ENCODE measurements at places on chromosomes 13 and 19.

DNA sequence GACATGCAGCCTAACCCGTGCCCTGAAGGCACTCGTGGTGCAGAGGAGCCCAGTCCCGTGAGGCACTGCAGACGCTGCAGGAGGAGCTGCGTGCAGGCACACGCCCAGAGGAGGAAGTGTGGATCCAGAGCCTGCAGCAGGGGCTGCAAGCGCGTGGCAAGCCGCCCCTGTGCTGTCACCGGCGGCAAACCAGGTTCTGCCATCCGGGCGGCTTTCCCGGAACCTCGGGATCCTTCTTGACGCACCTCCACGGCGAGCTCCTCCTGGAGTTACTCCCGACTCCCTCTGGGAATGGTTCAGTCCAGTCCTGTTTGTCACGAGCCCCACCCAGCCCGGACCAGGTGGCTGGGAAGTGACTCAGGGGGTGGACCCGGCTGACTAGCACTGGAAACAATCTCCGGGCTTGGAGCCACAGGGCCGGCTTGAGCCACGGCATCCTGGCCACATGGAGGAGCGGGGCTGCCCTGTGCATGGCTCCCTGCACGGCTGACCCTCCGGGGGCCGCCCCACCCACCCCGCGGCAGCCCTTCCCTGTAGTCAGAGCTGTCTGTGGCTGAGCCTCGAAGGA is 10.2 kb downstream of the DPP9 start:
- DNase-seq: no peak

- no peak for DNase-seq
Observed at GRCh38 chr13:39663508-39663907, 8.0 kb downstream of the COG6 start.

- DNase-seq: no peak
Observed at GRCh38 chr19:34409189-34410164, 5.3 kb downstream of the PDCD2L start.

GRCh38 chr13:99717959-99718674 is 216.8 kb downstream of the TM9SF2 start:
- no peak for DNase-seq

DNA sequence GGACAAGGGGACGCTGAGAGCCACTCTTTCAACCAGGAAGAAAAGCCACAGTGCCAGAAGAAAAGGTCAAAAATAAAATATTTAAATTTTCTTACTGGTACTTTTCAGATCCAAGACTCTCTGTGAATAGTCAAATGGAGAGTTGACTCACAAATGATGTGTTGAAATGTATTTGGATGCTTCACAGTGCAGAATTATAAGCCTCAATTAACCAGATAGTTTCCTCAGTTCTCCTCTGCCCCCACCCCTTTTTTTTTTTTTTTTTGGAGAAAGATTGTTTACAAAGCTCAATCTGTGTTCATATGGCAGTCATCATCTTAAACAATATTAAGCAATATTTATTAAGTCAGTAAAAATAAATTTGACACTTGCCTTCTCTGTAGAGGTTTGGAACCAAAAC is 470.8 kb downstream of the FGF9 start:
- no peak for DNase-seq

GRCh38 chr19:30023330-30023729 is 81.3 kb downstream of the URI1 start:
- DNase-seq: no peak

DNA sequence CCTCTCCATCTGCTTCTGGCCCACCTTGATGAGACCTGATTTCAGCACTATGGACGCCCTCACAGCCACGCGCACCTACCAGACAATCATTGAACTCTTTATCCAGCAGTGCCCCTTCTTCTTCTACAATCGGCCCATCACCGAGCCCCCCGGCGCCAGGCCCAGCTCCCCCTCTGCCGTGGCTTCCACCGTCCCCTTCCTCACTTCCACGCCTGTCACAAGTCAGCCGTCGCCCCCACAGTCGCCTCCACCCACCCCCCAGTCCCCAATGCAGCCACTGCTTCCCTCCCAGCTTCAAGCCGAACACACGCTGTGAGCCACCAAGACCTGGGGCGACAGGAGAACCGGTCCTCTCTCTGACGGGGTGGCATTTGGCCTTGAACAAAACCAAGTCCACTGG is 19.3 kb upstream of the NPAS1 start:
- no peak for DNase-seq

- no peak for DNase-seq
Observed at GRCh38 chr13:26424181-26424580, 133.3 kb upstream of the WASF3 start.

GRCh38 chr19:31100206-31100590 is 249.0 kb downstream of the TSHZ3 start:
- no peak for DNase-seq

- no peak for DNase-seq
Observed at GRCh38 chr13:103607995-103608394, 541.8 kb upstream of the SLC10A2 start.

DNA sequence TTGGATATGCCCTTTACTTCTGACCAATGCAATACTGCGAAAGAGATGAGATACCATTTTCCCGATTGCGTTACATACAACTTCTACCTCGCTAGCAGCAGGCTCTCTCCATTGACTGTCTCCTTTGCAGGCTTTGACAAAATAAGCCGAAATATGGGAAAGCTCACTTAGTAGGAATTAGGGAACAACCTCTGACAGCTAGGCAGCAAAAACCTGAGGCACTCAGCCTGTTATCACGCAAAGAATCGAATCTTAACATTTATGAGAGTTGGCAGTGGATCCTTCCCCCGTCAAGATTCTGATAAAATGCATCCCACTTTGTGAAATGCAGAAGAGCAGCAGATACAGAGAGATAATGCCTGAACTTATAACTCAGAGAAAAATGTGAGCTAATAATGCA is 1379.5 kb upstream of the PCDH9 start:
- DNase-seq: no peak

- no peak for DNase-seq
Observed at GRCh38 chr13:30026909-30027308, 176.5 kb upstream of the UBL3 start.

DNA sequence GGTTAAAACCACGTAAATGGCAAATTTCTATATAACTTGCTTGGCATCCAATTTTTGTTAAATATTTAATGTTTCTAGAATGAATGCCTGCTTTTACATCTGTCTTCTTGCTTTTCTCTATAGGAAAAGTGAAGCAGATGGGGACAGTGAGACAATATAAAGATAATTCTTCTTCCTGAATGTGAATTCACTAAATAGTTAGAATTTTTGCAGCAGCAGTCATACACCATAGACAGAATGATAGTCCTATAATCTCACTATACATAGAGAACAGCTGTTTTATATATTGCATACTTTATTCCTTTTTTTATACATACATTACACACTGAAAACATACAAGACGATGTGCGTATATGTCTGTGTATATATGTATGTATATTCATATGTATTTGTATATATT is 1127.3 kb downstream of the PCDH9 start:
- DNase-seq: no peak

- DNase-seq: no peak
Observed at GRCh38 chr13:91058066-91058465, 289.4 kb upstream of the MIR17HG start.

- no peak for DNase-seq
Observed at GRCh38 chr19:19040417-19040816, 7.0 kb downstream of the ARMC6 start.

- no peak for DNase-seq
Observed at GRCh38 chr13:33927315-33927714, 109.4 kb downstream of the RFC3 start.

GRCh38 chr19:16436780-16437332 is 34.9 kb downstream of the EPS15L1 start:
- no peak for DNase-seq

DNA sequence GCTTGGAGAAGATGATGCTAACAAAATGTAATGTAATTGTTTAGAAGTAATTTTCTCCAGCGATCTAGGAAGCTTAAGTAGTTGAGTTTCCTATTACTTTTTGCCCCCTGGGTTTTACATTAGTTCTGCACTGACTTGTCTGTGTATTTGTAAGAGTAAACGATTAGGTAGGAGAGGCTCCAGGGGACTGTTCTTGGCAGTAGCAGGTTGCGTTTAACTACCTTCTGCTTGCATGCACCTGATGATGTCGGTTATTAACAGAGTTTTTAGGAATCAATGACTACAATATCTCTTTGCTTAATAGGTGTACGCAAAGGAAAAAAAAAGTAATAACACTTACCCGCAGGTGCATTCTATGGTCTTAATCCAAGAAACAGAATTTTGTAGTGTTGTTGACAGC is 18.3 kb upstream of the UGGT2 start:
- DNase-seq: no peak

DNA sequence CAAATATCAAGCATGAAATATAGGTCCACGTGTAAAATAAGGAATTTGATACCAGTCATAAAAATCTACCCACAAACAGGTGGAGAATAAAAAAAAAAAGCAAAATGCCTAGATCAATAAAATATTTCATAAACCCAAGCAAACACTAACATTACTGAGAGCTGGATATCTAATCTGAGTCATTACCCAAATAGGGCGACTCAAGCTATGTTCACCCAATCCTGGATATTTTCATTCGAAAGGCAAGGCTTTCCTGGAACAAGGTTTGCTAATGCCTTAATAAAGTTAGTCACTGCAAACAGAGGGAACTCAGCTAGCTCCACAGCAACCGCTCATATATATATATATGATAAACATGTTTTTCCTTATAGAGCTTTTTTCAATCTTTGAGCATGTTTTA is 33.5 kb upstream of the TM9SF2 start:
- no peak for DNase-seq

- DNase-seq: no peak
Observed at GRCh38 chr19:45881082-45881908, 4.6 kb downstream of the IRF2BP1 start.

DNA sequence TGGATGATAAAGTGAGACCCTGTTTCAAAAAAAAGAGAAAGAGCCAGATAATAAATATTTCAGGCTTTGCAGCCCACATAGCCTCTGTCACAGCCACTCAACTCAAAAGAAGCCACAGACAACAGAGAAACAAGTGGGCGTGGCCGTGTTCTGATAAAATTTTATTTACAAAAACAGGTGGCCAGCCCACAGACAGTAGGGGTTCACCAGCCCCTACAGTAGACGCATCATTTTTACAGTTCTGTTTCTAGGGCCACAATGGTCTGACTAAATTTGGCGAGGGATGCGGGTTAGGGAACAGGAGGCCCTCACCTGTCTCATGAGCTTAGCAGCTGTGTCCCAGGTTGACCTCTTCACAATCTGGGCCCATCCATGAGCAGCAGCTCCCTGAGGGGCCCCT is 59.5 kb downstream of the ARHGEF18 start:
- DNase-seq: no peak

DNA sequence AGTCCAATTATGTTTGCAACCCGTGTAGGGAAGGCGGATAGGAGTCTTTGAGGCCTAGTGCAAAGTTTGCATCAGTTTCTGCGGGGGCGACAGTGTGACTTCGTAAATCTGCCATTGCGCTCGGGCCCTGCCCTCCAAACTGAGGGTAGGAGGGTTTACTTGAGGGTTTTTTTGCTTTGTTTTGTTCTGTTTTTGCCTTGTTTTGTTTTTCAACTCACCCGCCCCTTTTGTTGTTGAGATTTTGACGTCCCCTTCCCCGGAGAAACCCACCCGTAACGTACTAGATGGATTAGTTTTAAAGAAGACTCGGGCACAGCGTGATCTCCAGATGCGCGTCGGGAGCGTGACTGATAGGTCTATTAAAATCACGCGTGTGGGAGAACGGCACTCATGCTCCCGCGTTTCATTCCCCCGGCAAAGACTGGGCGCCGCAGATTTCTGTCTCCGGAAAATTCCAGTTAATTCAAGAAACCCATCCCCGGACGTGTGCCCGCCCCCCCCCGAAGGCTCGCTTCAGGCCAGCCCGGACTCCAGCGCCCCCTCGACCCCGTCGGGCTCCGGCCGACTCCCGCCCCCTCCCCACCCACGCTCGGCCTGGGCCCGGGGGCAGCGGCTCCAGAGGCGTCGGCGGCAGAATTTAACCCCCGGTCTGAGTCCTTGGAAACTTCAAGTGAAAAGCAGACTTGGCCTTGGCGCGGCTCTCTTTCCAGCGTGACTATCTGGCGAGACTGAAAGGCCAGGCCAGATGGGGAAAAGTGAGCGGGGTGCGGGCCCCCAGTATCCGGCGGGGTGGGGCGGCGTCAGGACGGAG is 5.0 kb downstream of the SOX1 start:
- DNase-seq: no peak

GRCh38 chr13:73873940-73874830 is 260.0 kb downstream of the KLF12 start:
- no peak for DNase-seq

DNA sequence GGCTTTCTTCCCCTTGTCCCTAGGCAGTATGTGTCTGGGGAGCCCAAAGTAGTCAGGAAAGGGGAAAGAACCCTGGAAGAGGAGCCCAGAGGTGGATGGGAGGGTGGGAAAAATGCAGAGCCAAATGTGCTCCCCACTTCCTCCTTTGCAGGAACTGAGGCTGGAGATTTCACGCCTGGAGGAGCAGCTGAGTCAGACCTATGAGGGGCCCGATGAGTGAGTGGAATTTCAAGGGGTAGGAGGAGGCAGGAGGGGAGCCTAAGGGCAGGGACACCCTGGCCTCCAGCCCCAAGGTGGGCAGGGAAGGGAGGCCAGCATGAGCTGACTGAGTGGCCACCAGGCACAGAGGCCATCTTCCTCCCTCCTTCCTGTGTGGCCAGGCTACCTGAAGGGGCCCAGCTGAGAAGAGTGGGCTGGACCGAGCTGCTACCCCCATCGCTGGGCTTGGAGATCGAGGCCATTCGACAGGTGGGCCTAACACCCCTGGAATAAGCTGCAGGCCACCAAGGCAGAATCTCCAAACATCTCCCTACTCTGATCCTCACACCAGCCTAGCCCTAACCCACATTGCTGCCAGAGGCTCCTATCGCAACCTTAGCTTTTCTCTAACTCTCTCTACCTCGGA is 14.3 kb downstream of the PTH2 start:
- DNase-seq: no peak

DNA sequence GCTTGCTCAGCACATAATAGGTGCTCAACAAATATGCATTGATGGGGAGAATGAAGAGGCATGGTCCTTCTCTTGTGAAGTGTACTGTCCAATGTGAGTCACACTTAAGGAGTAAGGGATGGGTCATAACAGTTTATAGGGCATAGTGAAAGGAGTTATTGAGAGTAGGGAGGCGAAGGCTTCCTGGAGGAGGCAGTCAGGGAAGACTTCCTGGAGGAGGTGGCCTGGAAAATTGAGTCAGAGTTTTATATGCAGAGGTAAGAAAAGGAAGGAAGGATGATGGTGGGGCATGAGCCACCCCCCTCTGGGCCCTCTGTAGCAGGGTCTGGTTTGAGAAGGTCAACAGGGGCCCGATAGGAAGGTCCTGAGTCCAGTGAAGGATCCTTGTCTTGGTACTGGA is 57.0 kb upstream of the ZNF536 start:
- DNase-seq: no peak
